ENCODE measurements at places on chromosomes 11 and 22.

DNA sequence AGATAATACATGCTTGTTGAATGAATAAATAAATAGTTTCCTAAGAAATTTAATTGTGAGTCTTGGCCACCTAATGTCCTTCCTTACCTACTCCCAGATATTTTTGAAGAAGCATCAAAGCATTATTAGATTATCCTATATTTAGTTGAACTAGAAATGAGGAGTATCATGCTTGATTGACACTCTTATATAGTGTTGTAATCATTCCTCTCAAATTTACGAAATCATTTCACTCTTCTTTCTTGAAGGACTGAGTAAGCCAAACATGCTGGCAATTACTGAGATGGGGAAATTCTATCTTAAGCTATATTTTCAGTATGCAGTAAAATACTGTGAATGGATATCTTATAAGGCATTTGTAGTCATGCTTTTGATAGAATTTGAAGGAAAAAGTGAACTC is 189.0 kb downstream of the LUZP2 start:
- DNase-seq = no peak

DNA sequence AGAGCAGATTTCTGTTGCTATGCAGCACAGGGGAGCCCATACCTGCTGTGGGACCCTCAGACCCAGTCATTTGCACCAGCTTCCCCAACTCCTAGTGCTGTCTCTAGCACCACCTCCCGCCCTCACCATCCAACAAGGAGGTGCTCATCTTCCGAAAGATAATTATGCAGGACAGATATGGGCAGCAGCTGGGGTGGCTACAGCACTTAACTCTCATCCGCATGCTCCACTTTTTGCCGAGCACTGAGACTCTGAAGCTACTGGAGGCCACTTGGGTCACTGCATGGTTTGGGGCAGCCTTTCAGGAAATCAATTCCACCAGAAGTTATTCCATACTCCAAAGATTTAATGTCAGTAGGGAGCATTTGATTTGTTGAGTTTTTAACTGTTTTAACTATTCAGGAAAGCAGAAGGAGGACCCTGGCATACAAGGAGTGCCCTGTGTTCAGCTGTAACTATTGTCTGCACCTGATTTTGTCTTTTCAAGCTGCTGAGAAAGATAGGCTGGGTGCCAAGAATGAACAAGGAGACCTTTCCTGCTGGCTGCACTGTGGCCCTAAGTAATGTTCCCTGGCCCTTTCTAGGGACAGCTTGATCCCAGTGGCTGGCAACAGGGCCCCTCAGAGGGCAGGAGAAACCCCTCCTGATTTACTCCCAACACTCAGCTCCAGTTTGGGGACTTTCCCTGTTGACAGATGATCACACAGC is 67.3 kb upstream of the CSNK2A3 start:
- DNase-seq = no peak

DNA sequence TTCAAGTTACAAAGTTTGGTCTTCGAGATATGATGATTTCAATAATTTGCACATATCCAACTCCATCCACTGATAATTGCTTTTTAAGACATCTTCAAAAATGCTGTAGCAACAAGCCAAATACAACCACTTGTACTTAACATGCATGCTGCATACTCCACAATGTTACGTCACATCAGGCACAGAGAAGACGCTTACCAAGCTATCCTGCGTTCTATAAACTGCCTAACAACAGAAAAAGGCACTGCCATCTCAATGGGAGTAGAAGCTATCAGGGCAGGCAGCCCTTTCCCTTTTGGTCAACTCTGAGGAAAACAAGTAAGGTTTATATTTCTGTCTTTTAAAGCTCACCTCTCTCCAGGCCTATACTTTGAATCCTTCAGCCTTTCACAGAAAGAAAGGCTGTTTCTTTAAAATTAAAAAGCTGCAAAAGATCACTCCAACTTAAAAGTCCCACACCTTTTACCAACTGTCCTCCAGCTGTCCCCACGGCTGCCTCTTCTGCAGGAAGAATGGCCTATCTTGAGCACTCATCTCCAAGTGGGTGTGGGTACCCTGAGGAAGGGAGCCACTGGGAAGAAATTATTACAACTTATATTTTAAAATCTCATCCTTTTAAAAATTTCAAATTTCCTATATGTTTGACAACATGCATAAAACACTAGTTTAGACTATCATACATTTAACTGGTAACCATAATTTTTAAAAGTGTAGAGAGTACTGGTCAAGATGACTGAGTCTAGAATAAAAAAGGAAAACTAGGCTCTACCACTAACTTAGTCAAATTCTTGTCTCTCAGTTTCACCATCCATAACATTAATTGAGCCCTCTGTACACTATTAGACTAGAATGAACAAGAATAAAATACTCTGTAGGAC is 14.5 kb downstream of the PHF21A start:
- DNase-seq = no peak

- DNase-seq = no peak
Observed at GRCh38 chr11:104581246-104581980, 316.8 kb downstream of the CASP12 start.

GRCh38 chr11:27002431-27002830 is 8.5 kb downstream of the FIBIN start:
- DNase-seq = no peak

DNA sequence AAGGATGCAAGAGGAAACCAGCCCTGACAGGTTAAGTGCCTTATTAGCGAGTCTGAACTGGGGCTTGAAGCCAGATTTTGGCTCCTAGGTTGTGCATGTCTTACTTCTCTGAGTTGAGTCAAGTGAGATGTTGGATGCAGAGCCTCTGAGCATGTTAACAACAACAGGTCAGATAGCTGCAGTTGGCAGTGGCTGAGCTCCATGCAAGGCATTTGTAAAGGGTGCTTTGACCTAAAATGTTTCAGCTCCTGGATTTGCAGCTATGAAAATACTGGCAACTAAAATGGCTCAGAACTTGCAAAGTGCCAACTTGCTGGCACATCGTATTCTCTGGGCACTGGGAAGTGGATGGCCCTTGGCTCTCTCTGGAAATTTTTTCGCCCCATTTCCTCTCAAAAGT is 16.4 kb upstream of the CSRP3 start:
- peak; percentile 18 for DNase-seq

DNA sequence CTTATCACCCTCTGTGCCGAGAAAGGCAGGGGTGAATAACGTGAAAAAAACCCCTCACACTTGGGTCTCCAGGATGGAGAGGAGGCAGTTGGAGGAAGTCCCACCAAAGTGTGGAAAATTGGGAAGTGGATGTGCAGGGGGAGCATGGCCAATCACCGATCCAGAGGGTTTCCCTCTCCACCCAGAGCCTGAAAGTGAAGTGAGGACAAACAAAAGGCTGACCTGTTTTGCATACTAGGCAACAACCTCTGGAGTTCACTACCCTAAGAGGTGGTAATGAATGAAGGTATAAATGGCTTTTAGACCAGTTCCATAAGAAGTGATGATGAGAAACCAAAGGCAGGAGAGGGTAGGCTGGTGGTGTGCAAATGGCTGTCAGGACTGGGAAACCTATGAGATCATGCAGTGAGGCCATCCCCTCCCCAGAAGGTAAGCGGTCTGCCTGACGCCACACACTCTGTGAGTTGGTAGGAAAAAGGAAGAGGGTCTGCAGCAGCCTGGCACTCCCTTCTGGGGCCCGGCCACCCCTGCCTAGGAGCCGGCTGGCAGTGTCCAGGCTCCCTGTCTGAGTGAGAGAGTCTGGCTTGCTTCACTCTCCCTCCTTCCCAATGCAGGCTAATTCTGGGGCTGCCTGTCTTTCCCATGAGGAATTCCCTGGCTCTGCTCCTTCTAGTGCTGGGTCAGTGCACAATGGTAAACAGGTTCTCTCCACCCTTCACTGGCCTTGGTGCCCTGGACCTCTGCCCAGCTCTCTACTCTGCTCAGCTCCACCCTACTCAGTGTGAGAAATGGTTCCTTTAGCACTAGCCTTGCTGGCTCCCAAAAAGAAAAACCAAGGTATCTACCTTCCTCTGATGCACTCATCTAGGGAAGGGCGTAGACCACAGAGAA is 15.6 kb downstream of the TBC1D10A start:
- peak; percentile 17 for DNase-seq

GRCh38 chr11:134761926-134762247 is 349.8 kb upstream of the B3GAT1 start:
- no peak for DNase-seq

GRCh38 chr22:48347311-48347710 is 1480.4 kb downstream of the BRD1 start:
- no peak for DNase-seq

DNA sequence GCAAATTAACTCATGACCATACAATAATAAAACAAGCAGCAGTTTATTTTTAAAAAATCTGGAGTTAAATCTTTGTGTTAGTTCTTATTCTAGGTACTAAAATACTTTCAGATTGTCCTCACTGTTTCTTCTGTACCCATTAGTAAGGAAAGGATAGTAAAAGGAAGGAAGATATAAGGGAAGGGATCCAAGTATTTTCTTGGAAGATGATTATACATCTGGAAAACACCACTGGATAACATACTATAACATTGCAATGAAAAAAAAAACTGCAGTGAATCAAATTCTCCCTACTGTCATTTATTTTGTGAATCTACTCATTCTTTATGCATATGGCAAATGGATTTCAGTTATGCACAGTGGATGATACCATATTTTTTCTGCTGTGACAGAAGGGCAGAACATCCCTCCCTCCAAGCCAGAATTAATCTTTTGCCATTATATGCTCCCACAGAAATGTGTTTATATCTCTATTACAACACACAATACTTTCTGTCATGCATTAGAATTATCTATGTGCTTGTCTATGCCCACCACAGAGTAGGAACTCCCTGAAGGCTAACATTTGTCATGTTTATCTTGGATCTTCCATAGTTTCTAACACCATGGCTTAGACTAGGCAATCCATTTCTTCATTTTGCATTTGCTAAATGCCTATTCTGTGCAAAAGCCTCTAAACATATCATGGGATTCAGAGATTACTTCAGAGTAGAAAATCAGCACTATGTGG is 282.3 kb upstream of the CTSC start:
- DNase-seq = no peak

DNA sequence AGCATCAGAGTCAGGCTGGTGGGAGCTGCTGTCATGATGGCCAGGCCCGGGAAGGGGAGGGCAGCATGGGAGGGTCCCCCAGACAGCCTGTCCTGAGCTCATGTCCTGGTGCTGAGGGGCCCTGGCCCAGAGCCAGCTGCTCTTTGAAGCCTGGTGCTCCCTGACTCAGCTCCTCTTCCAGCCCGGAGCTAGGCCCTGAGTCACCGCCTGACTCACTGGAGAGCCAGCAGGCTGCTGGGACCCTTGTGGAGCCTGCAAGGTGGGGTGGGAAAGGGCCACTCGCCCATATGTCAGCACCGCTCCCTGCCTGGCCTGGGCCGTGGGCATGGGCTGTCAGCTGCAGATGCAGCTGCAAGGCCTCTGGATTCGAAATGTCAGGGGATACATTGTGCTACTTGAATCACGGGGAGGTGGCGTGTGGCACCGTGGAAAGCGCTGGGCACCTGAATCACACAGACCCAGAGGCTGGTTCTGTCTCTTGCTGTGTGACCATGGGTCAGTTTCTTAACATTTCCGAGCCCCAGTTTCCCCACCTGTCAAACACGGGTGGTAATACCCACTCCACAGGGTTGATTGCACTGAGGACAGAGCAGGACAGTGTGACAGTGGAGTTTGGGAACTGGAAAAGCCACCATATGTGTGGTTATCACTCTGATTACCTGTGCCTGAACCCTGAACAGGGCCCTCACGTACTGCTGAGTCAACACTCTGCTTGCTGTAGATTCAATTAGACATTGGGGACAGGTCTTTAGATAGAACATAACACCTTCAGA is 4.4 kb downstream of the CACNA1I start:
- no peak for DNase-seq

GRCh38 chr11:120562806-120563425 is 51.4 kb downstream of the GRIK4 start:
- peak; percentile 37 for DNase-seq

- no peak for DNase-seq
Observed at GRCh38 chr11:91435694-91436395, 788.8 kb upstream of the FAT3 start.

GRCh38 chr11:15775015-15775541 is 581.3 kb downstream of the SOX6 start:
- DNase-seq = no peak

DNA sequence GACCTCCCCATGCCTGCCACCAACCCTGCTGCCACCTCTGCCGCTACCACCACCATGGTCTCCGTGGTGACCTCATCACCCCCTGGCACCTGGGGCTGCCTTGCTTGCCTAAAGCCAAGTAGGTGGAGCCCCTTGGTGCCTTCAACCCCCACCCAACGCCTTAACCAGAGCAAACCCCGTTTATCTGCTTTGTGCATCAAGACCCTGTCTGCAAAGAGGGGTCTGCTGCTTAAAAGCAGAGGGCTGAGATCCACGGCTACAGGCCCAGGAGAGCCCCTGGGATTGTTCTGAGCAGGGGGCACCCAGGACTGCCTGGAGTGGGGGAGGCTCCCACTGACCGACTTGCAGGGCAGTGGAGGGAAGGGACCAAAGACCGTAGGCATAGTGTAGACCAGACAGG is 4.9 kb upstream of the PPIL2 start:
- DNase-seq = no peak

DNA sequence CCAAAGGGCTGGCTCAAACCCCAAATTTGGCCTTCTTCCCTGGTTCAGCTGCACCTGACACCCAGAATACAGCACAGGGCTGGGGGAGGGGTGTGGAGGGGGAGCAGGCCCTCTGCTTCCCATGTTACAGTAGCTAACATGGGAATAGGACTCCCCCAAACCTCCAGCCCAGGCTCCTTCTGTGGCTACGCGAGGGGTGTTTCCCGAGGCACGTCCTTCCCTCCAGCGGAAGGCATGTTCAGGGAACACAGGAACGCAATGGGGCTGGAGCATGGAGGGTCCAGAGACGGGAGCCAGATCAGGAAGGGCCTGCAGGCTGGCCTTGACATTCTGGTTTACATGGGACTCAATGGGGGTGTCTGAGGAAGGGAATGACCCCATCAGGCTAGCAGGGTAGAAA is 11.8 kb upstream of the IGLL1 start:
- DNase-seq = no peak

GRCh38 chr22:49997251-49997599 is 15.3 kb downstream of the IL17REL start:
- DNase-seq = no peak

DNA sequence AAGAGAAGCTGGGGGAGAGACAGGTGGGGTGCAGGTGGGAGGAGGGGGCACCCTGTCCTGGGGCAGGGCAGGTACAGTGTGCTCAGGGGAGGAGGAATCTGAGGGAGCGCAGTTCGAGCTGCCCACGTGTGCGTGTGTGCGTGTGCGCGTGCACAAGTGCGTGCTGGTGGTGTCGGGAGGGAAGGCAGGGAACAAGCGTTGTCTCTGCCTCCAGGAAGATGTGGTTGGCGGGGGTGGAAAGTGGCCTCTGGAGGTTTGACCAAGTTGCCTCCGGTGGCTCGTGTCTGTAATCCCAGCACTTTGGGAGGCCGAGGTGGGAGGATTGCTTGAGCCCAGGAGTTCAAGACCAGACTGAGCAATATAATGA is 49.9 kb upstream of the THY1 start:
- DNase-seq = no peak

GRCh38 chr11:8294251-8294935 is 30.7 kb upstream of the LMO1 start:
- DNase-seq = no peak

- peak; percentile 37 for DNase-seq
Observed at GRCh38 chr11:102306048-102306597, 11.2 kb upstream of the BIRC3 start.

GRCh38 chr11:121417055-121417551 is 35.0 kb upstream of the SORL1 start:
- DNase-seq = peak; percentile 51

Data from hippocampal formation (tissue), 2 donors.